Daoy (cell line): ENCODE measurements at places on chromosomes 3 and 15. TPM values are rescaled to one million over a fixed set of nuclear protein-coding genes. Genes with fewer than 3 reads are reported as not detected.

GRCh38 chr3:16330351-16330750 lies 65.3 kb downstream of the OXNAD1 start:
- no peak for DNase-seq

DNA sequence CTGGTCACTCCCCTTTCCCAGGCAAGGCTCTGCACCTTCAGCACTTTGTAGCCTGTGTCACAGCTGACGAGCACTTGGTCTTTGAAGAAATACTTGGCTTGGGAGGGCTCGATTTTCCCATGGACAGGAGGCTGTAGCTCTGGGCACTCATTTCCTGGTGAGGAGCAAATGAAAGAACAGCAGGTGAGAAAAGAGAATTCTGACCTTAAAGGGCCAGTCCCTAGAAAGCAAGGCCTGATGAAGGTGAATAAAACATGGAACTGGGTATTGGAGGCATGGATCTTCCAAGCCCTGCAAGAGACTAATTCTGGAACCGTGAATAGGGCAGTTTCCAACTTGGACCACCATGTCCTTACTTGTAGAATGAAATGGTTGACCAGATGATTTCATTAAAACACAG lies 39.9 kb downstream of the MASP1 start:
- DNase-seq: no peak

- peak; percentile 27 for DNase-seq
Observed at GRCh38 chr3:29099296-29099695, 181.6 kb upstream of the RBMS3 start.

- DNase-seq: no peak
Observed at GRCh38 chr3:113142476-113142875, 68.9 kb upstream of the BOC start.

Gene THRB
- 0.15 and 0.86 TPM in 2 replicates for total RNA-seq

Gene CCNL1
- total RNA-seq: 91.7 and 94.9 TPM in 2 replicates

Gene ALDH1A3
- 141 and 215 TPM in 2 replicates for total RNA-seq

- DNase-seq: peak; percentile 21
Observed at GRCh38 chr3:138348754-138349739, 668 bp downstream of the MRAS start.

DNA sequence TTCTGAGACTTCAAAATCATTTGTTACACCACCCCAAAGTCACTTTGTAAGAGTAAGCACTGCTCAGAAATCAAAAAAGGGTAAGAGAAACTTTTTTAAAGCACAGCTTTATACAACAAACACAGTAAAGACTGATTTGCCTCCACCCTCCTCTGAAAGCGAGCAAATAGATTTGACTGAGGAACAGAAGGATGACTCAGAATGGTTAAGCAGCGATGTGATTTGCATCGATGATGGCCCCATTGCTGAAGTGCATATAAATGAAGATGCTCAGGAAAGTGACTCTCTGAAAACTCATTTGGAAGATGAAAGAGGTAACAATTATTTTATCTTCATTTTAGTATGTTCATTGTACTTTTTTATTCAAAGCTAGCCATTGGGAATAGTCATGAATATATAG lies 32.6 kb downstream of the BLM start:
- no peak for DNase-seq

Gene GOLGA8O
- total RNA-seq: not detected in 2 replicates

Gene SLC28A1
- total RNA-seq: not detected in 2 replicates

GRCh38 chr15:67019069-67019468 lies 46.3 kb upstream of the SMAD3 start:
- DNase-seq: no peak

DNA sequence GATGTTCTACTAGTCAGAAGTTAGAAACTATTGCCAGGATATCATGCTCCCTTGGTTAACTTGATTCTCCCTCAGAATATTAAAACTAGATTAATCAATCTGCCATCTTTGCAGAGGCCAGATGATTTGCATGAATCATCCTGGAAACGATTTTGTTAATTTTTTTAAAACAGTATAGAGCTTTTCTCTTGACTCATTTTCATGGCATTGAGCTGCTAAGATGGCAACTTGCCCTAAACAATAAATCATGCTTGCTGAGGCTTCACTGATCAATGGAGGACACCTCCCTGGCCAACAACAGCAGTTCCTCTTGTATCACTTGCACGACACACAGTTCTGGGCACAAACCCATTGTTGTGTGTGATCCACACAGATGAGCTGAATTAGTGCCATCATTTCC lies 109.1 kb downstream of the COL6A6 start:
- DNase-seq: peak; percentile 16

GRCh38 chr3:187954873-187955586 lies 198.9 kb upstream of the LPP start:
- DNase-seq: peak; percentile 32

- peak; percentile 89 for DNase-seq
Observed at GRCh38 chr3:177816667-177817208, 619.5 kb upstream of the TBL1XR1 start.

DNA sequence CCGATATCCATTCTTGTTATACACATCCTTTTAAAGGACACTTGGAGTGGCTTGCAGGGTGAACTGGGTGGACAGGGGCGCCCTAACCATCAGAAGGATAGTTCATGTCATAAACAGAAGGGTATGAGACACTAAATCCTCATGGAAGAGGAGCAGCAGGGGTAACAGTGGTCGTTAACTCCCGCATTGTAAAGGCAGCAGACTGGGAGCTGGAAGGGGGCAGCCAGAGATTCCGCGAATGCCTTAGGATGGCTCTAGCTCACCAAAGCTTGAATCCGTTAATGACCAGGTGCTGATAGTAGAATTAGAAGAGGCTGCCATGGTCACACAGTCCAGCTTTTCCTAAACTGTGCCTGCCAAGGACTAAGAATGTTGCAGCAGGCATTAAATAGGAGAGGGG lies 85.2 kb upstream of the ANKRD34C start:
- no peak for DNase-seq

Gene SLC2A2
- not detected in 2 replicates for total RNA-seq

DNA sequence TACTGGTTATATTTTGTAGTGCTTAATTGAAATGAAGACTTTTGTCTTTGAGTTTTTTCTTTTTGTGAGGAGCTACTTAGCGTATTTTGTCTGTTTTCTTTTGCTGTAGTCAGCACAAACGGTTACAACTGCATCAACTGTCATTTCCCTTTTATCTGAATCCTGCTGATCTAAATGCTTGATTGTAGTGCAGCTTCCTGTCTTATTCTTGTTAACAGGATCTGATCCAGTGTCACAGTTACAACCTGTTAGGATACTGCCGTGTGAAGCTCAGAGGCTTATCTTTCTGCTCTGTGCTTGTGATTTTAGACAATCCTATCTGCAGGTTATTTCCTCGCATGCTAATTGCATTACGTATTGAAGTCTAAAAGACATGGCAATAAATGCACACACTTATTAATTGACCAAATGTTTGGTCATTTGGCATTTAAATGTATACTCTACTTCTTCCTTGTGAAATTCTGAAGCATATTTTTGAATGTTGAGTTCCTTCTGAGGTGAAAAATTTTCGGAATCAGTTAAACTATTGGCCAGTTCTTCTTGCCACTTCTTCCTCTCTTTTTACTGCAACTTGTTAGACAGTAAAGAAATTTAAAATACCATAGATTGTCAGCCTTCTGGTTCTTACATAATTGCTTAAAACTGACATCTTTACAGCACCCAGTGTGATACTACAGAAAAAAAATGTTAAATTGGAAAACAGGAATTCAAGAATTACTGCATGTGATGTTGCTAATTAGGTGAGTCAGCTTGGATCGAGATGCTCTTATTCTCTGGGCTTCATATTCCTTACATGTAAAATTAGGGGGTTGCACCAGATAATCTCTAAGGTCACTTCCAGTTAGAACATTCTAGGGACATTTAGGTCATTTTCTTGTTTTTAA lies 168.2 kb downstream of the MBNL1 start:
- no peak for DNase-seq

- DNase-seq: no peak
Observed at GRCh38 chr15:84741121-84741520, 7.3 kb upstream of the ZNF592 start.

Gene B2M
- total RNA-seq: 1,867 and 2,010 TPM in 2 replicates

DNA sequence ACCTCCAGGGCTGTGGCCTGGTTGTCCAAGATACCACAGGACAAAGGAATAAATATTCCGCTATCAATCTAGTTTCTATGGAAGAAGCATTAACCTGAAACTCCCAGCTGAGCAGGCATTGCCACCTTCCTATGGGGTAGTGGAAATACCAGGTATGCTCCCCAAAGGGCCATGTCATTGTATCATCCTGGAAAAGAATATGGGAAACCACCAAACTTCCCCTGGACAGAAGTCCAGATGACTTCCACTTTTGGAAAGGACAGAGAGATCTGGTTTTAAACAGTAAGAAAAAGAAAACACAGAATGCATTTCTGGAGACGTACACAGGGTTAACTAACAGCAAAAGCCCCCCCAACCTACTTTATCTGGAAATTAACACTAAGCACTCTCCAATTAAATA lies 100.2 kb downstream of the RFTN1 start:
- no peak for DNase-seq

Gene ISLR
- total RNA-seq: 0.06 and 0.29 TPM in 2 replicates

Gene ENTPD3
- total RNA-seq: 4.2 TPM in 1 of 2 replicates, not detected in the other

GRCh38 chr15:41544650-41545015 lies 576 bp upstream of the RPAP1 start:
- DNase-seq: peak; percentile 13

- no peak for DNase-seq
Observed at GRCh38 chr3:82054849-82055248, 293.4 kb upstream of the GBE1 start.

Gene GAP43
- 0.06 and 0.12 TPM in 2 replicates for total RNA-seq

- no peak for DNase-seq
Observed at GRCh38 chr15:92845126-92845508, 55.0 kb upstream of the CHD2 start.

Gene HDAC11
- 1.9 and 7.1 TPM in 2 replicates for total RNA-seq

Gene UBE2E1
- total RNA-seq: 65.8 and 80.3 TPM in 2 replicates

GRCh38 chr3:53464424-53464823 lies 30.0 kb upstream of the CACNA1D start:
- peak; percentile 46 for DNase-seq

- peak; percentile 47 for DNase-seq
Observed at GRCh38 chr3:123027292-123028232, at the start of gene SEMA5B. Gene SEMA5B (minus strand): TSS chr3:123027763. CDS start chr3:122961263, 66,500 bp downstream.
